ENCODE measurements at places on chromosomes 5 and 9. TPM values are rescaled to one million over a fixed set of nuclear protein-coding genes. Genes with fewer than 3 reads are reported as not detected.
A peak's percentile ranks its signal among the peaks of the same experiment; 100 is the strongest.

EQTN gene
- polyA plus RNA-seq = not detected

GABRP gene
- 0.03 TPM for polyA plus RNA-seq

HSPB3 gene
- polyA plus RNA-seq = 3.3 TPM

PCDHB9 gene
- polyA plus RNA-seq = 2.4 TPM

IRX2 gene
- polyA plus RNA-seq = not detected

- no peak for DNase-seq
Observed at GRCh38 chr9:77965445-77966123, 66.0 kb downstream of the GNAQ start.

DNA sequence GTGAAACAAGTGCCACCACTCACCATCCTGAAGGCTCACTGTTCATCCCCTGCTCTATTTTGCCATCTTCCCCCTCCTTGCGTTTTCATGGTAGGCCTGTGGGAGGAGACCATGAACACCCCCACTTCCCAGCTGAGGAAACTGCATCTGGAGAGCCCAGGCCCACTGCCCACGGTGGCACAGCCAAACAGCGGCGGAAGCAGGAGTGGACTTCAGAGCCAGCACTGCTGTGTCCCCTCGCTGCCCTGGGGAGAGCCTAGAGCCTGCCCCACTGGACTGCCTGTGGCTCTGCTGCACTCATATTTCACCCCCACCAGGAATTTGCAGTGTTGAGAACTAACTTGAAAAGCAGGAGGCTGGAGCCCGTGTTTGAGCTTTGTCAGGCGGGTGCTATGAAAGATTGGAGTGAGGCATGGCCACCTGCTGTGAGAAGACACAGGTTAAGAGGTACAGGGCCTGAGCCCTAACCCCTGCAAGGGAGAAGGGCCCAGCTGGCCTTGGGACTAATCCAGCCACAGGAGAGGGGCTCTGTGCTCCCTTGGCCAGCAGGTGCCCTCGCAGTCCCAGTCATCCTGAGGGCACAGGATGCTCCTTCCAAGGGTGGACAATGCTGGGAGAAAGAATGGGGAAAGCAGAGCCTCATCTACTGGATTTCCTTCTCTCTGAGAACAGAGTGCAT is 79.0 kb downstream of the MACROH2A1 start:
- DNase-seq = no peak

- DNase-seq = no peak
Observed at GRCh38 chr5:95181644-95182043, 103.2 kb downstream of the MCTP1 start.

DNA sequence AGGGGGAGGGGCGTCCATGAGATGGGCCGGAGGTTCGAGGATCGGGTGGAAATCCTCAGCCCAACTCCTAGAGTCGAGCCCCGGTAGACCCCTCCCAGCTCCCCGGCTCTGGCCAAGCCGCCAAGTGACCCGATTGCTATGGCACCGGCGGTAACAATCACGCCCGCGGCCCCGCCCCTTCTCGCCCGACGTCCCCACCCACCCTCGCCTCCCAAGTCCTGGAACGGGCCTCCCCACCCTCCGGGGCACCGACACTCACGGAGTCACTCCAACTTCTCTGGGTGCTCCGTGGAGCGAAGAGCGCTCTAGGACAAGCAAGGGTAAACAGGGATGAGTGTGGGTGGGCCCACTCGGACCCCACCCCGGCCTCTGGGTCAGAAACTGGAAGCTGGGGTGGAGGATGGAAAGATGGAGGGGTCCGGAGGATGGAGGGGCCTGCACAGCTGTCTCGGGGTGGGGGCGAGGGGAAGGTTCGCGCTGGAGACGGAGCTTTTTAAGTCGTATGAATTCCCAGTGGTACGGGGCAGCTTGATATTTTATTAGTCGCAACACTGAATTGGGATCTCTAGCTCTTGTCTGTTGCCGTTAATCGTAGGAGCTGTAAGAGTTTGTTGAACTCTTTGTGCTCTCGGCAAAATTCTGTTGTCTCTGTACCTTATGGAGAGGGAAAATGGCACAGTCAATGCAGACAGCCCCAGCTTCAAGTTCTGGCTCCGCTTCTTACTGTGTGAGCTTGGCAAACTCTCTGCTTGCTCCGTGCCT is at the start of gene SPACA9:
SPACA9 (plus strand) TSS at position 204 of the 762 bp plus-strand sequence. CDS start 5,050 bp downstream, outside the sequence.
- peak; percentile 89 for DNase-seq

- DNase-seq = no peak
Observed at GRCh38 chr5:43281840-43282658, 31.2 kb downstream of the HMGCS1 start.

DNA sequence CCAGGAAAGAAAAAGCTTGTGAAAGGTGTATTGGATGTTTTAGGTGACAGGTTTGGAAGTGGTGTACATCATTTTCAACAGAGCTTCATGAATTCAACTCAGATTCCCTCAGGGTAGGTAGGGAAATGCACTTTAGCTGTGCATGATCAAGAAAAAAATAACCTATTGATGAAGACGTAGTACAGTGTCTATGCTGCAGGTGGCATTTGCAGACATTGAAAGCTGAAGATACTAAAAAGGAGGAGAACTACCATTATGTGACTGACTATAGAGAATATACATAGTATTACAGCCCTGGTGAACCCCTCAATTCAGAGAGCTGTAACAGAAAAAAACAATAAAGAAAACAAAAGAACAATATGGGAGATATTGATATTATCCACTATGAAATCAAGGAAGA is 2344.7 kb upstream of the ACO1 start:
- DNase-seq = peak; percentile 10

- DNase-seq = no peak
Observed at GRCh38 chr9:33787839-33788238, 7.5 kb upstream of the PRSS3 start.

GRCh38 chr5:78791501-78792100 is 143.0 kb upstream of the LHFPL2 start:
- no peak for DNase-seq

- DNase-seq = no peak
Observed at GRCh38 chr5:154461531-154461930, 15.7 kb downstream of the SAP30L start.

DNA sequence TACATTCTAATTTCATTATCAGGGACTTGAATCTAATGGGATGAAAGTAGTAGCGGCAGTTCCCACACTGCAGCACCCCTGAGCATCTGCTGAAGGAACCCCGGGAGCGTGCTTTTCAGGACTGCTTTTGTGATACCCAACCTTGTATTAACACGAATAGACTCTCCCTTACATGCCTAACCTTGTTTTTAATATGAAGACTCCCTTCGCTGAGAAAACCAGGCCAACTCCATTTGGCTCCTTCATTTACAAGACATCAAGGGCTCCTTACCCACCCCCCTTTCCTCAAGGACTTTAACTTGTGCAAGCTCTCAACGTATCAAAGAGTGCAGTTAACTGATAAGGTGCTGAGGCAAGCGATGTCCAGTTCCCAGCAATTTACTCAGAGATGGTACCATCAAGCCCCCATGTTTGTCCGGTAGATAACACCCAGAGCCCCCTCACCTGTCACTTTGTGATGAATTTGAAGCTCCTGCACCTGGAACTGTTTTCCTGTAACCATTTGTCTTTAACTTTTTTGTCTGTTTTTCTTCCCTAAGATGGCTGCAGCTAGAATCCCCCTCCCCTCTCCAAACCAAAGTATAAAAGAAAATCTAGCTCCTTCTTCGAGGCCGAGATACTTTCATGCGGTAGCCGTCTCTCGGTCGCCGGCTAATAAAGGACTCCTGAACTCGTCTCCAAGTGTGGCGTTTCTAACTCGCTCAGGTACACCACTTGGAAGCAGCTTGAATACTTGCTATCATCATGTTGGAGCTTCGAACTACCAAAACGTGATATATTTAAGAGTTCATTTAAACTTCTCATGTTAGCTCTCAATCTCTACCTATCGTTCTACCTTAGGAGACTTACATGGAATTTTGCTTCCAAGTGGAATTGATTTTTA is 10.7 kb downstream of the HNRNPH1 start:
- DNase-seq = no peak

DNA sequence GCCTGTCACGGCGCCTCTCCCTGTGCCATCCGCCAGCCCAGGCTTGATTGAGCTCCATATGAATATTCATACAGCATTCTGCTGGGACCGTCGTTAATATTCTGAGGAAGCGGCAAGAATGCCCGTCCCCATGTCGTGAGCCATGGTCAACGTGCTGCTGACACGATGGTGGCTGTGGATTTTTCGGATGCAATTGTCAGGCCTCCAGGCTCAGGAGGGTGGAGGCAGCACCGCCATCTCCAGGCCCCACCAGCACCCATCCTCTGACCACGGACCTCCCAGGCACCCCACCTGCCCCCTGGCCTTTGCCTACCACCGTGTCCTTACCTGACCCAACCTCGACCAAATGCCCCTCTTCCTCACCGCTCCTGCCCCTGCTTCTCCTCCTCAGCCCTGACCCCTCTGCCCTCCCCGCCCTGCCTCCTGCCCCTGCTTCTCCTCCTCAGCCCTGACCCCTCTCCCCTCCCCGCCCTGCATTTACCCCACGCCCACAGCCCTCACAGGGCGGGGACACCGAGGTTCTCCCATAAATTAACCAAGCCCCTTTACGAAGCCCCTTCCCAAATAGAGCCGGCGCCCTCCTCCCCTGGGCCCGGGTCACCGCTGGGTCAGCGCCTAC is 9.9 kb downstream of the TMEM250 start:
- no peak for DNase-seq
